ENCODE measurements at places on chromosomes 5 and 9.

DNA sequence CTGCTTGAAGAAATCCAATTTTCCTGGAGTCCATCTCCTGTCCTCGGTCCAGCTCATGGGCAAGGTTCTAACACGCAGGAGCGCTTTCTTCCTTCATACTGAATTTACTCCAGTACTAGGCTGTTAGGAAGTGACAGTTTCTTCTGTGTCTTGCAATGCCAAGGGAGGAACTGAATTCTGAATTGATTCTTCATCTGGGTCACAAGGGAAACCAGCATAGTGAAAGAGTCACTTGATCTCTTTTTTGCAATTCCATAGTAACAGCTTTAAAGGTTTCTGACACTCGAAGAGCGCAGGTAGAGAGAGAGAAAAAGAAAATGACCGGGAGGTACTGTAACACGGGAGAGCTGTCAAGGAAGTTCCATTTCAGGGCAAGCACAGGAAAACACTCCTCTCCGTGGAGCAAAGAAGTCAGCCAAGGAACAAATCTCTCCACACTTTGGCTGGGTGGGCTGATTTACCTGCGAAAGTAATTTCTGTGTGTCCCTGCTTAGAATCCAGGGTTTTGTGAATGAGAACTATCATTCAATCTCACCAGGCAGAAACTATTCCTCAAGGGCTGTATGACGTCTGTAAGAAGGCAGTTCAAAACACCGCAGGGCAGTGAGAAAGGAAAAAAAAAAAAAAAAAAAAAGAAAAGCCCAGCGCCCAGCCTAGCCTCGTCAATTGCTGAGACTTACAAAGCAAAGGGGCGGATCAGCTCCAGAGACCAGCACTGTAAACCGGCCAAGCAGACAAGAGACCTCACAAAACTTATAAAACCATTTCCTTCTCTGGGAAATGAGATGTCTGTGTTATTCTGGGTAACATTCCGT lies 617.8 kb downstream of the PDE4D start:
- H3K36me3 ChIP-seq: no peaks in the 10 kb centered on the region
- peak; percentile 19 for ATAC-seq
- H3K4me1 ChIP-seq: peaks cover 8% of the 10 kb centered on the region

DNA sequence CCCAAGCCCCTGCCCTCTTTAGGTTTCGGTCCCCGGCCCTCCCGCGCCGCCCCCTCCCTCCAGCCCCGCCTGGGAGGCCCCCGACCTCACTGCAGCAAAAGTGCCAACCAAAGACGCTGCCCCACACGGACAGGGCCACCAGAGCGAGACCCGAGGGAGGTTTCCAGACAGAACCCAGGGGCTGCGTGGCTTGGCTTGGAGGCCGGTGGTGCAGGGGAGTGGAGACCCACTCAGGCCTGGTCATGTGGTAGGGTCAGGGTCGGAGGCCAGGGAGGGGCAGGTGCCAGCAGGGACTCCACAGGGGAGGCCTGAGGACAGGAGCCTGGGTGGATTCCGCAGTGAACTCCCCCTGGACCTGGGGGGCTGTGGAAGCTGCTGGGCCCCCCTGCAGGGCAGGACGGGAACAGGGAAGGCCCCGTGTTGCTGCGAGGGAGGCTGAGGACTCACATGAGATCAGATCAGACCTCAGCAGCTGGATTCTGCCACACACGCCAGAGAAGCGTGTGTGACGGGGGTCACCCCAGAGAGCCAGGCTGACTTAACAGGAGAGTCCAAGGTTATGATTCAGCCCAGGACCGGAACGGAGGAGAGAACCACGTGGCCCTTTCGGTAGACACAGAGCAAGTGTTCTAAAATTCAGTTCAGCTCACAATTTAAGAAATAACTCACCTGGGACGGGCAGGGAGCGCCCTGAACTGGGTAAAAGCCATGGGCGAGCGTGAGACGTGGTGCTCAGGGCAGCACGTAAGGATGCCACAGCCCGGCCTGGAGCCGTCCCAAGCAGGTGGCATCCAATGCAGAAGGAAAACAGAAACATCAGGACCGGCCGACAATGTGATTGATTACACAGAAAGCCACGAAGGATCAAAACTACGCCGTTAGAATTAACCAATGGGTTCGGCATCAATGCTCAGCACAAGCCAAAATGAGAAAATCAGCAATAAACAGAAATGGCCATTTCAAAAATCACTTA lies 38.9 kb downstream of the EXD3 start:
- no peaks in the 10 kb centered on the region for H3K36me3 ChIP-seq
- H3K27ac ChIP-seq: no peak overlapping the region
- no peaks in the 10 kb centered on the region for H3K27me3 ChIP-seq
- no peaks in the 10 kb centered on the region for H3K4me1 ChIP-seq
- ATAC-seq: no peak

DNA sequence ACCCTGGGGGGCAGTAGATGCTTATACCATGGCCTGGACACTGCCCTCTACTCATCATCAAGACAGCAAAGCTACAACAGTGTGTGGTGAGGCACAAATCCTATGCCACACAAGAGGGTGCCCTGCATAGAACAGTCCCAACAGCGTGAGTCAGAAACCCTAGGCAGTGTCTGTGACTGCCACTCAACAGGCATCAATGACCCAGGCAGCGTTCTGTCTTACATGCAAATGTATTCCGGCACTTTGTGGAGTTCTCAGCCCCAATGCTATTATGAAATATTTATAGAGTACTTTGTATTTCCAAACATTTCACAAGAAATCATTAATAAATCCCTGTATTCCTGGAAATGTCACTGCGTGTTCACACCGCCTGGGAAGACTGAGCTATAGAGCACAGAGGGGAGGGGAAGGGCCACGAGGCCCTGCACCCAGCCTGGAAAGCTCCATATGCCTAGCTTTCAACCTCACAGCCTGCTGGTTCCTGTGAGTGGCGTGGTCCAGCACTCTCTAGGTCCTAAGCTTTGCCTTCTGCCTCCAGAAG lies 77.7 kb downstream of the NIPSNAP3B start:
- ATAC-seq: no peak
- no peak overlapping the region for H3K4me3 ChIP-seq

- peaks cover 5% of the 10 kb centered on the region for H3K27me3 ChIP-seq
- ATAC-seq: peak; percentile 24
- no peaks in the 10 kb centered on the region for H3K36me3 ChIP-seq
- H3K4me1 ChIP-seq: peaks cover 2% of the 10 kb centered on the region
- no peak overlapping the region for H3K4me3 ChIP-seq
- no peak overlapping the region for H3K27ac ChIP-seq
These were observed 31.4 kb upstream of the ANKRD55 start for GRCh38 chr5:56264417-56265025.

GRCh38 chr5:6342689-6343315 lies 35.5 kb downstream of the MED10 start:
- no peaks in the 10 kb centered on the region for H3K27me3 ChIP-seq
- no peak overlapping the region for H3K27ac ChIP-seq
- no peaks in the 10 kb centered on the region for H3K4me1 ChIP-seq
- ATAC-seq: no peak
- no peak overlapping the region for H3K4me3 ChIP-seq
- no peaks in the 10 kb centered on the region for H3K36me3 ChIP-seq

- no peaks in the 10 kb centered on the region for H3K27me3 ChIP-seq
- peaks cover 9% of the 10 kb centered on the region for H3K4me1 ChIP-seq
- no peak overlapping the region for H3K4me3 ChIP-seq
- H3K36me3 ChIP-seq: no peaks in the 10 kb centered on the region
These were observed 607 bp upstream of the KLHL3 start for GRCh38 chr5:137736496-137736895.
